ENCODE measurements at places on chromosomes 1 and 21. TPM values are rescaled to one million over a fixed set of nuclear protein-coding genes. Genes with fewer than 3 reads are reported as not detected.

GRCh38 chr21:45506836-45507522, 35.3 kb downstream of the SLC19A1 start:
- DNase-seq: peak; percentile 11

DNA sequence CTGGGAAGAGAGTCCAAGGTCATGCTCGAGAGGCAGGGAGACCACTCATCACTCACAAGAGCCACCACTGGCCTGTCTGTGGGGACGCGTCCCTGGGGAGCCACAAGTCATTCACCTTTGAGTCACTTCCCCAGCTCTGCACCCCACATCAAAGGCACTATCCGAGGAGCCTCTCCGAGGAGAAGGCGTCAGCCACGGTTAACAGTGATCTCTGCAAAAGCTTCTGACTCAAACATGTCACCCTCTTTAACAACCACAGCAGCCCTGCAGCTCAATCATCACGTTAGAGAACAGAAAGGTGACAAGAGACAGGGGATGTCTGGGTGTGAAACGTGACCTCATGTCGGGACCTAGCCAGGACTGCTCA, 9.0 kb downstream of the LRRC47 start:
- no peak for DNase-seq

DNA sequence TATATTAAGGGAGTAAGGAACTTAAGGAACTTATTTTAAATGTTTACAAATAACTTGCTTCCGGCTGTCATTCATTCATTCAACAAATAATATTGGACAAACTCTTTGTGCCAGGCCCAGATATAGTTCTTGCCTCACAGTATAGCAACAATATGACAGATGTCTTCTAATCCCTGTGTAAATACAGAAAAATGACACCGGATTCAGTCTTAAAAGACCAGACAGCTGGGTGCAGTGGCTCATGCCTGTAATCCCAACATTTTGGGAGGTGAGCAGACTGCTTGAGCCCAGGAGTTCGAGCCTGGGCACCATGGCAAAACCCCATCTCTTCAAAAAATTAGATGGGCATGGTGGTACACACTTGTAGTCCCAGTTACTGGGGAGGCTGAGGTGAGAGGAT, 23.7 kb downstream of the EIF2B3 start:
- DNase-seq: no peak

DNA sequence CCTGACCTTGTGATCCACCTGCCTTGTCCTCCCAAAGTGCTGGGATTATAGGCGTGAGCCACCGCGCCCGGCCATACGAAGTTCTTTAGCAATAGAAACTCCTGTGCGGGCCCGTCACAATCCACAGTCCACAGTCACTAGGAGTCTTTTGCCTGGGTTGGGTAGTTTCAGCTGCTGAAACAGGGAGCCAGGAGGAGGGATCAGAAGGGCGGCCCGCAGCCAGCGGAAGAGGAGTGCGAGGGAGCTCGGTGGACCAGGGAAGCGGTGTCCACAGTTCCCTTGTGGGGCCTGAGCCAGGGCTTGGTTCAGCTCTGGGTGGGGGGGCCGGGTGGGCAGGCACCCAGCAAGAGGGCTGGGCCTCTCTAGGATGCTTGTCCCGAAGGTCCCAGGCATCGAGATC, 17.9 kb upstream of the HSPG2 start:
- DNase-seq: no peak

GRCh38 chr1:209190591-209191261, 392.8 kb upstream of the CAMK1G start:
- DNase-seq: peak; percentile 81

- no peak for DNase-seq
These were observed 104.3 kb downstream of the PGBD5 start for GRCh38 chr1:230321741-230322420.

GRCh38 chr1:93415296-93415695, 32.6 kb upstream of the FNBP1L start:
- no peak for DNase-seq

The HHAT gene
- total RNA-seq: 2.3 TPM

The OVAAL gene
- not detected for total RNA-seq

The MIXL1 gene
- total RNA-seq: 0.54 TPM

The ADAMTS5 gene
- 22.5 TPM for total RNA-seq
